T-helper 2 cell treated with Interferon-gamma antibody and Interleukin-4, amounts not matched to agents 100 ng/mL and 5 ng/mL, for 36 hours (primary cell): ENCODE measurements at places on chromosomes 13 and 19. TPM values are rescaled to one million over a fixed set of nuclear protein-coding genes. Genes with fewer than 3 reads are reported as not detected.

Gene CFD
- total RNA-seq: 2.3 and 2.5 TPM in 2 replicates

Gene ERICH6B
- total RNA-seq: not detected in 2 replicates

Gene OR4F17
- not detected in 2 replicates for total RNA-seq

Gene TMEM190
- total RNA-seq: not detected in 2 replicates

Gene PRPF31
- total RNA-seq: 71.3 and 75.9 TPM in 2 replicates

Gene SHISA7
- not detected in 2 replicates for total RNA-seq

Gene ANGPTL8
- total RNA-seq: not detected in 2 replicates

Gene FFAR3
- 0.16 TPM in 1 of 2 replicates, not detected in the other for total RNA-seq

Gene CGB2
- total RNA-seq: not detected in 2 replicates
